Stimulated activated CD4-positive, alpha-beta T cell treated with anti-CD3 and anti-CD28 coated beads, Interleukin-15, amount 100 ng/mL, for 24 hours (primary cell): ENCODE measurements at places on chromosomes 16 and 17.

DNA sequence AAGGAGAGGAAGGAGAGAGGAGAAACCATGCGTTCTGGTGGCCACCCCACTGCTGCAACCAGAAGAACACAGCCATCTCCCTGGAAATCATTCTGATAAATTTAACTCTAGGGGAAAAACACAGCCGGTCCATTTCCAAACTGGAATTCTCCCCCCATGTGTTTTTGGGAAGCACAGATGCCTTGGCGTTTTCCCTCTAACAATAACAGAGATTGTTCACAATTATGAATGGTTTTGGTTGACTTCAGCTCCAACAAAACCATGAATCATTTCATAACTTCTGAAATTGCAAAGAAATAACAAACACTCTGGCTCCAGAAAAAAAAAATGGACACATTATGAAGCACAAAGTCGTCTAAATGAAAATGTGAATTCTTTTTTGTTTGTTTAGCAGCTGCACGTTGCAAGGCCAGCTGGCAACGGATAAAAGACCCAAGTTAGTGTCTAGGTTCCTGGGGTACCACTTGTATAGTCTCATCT, 46.2 kb downstream of the GNAO1 start:
- no peak for DNase-seq

- DNase-seq = no peak
These were observed 8.2 kb downstream of the CBX2 start for GRCh38 chr17:79785900-79786810.

- DNase-seq = no peak
These were observed 63.8 kb upstream of the CHMP6 start for GRCh38 chr17:80927791-80928216.

GRCh38 chr16:28202147-28202746, 9.5 kb downstream of the XPO6 start:
- peak; percentile 42 for DNase-seq

- DNase-seq = peak; percentile 78
These were observed 20.7 kb upstream of the ADCY7 start for GRCh38 chr16:50245417-50246298.

GRCh38 chr17:47719411-47720152, 13.5 kb upstream of the TBX21 start:
- peak; percentile 91 for DNase-seq

DNA sequence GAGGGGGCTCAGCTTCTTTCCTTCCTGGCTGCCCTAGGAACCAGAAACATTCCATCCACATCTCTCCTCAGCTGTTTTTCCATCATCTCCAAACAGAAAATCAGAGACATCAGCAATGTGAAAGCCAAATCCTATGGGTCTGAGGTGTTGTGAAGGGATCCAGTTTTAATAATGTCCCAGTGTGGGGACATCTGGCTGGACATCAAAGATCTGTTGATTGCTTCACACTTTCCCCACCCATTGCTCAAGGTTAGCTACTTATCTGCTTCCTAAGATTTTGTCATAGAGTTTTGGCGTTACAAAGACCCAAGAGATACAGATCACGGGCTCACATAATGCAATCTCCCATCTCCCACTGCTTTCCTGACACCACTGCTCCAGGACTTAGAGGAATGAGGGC, 47.8 kb upstream of the AXIN2 start:
- DNase-seq = no peak

DNA sequence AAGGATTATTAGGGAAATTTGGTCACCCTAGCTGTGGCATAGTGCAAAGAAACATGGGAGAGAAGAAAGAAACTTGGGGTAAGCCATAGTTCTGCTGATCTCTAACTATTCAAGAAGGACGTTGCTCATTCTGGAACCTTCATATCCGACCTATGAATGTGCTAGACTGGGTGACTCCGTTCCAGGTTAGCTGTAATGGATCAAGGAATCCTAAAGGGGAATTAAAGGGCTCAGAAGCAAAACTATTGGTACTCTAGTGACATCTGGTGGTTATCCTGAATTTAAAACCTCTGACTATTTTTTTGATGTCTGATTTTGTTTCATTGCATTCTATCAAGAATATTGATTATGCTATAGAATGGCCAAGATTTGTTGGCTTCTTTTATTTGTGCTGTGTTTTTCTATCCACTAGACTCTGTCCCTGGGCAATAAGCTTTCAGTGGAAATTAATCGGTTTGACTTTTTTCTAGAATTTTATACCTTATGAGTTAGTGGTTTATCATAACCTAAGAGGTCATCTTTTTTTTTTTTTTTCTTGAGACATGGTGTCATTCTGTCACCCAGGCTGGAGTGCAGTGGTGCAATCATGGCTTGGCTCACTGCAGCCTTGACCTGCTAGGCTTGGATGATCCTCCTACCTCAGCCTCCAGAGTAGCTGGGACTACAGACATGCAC, 19.5 kb downstream of the PCTP start:
- no peak for DNase-seq

DNA sequence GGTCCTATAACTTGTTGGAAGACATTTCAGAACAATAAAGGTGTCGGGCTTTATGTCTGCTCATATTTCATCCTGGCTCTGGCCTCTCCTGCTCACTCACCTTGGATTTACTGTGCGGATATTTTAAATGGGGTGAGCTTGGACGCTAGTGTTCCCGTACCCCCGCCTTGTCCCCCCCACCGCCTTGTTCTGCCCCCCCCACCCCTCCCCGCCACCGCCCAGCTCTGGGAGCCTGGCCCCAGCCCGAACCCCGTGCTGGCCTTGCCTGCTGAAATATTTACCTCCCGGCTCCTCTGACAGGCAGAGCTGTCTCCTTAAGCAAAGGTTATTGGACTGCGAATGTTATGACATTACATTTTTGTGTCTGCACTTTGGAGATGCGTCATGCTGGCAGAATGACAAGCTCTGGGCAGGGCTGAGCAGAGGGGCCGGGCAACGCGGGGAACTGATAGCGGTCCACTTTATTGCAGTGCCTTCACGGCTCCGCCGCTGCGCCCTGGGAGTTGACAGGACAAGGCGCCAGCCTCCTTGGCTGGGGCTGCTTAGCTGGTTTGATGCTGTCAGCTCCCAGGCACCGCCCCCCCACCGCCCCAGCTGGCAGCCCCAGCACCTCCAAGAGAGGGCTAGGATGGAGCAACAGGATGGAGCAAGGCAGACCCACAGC, 222.5 kb upstream of the GSE1 start:
- DNase-seq = no peak

GRCh38 chr16:4548124-4548523, 8.0 kb upstream of the C16orf96 start:
- DNase-seq = no peak

- no peak for DNase-seq
These were observed 10.6 kb upstream of the ENGASE start for GRCh38 chr17:79064026-79064425.
